ENCODE measurements at places on chromosomes 13 and 19.

DNA sequence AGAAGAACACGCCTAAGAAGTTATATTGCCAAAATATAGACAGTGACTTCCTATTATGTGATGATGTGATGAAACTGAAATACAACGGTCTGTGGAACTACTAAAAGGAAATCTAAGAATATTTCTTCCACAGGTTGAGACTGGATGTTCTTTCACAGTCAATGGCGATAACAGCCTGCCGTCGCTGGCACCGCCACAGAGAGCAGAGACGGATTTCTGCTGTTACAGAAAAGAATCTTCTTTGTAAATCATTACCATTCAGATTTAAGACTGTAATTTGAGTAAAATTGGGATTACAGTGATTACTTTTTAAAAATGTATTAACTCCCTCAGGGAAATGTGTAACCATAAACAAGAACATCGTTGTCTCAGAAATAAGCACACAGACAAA, 100.8 kb downstream of the TUBGCP3 start:
- no peak for DNase-seq

GRCh38 chr19:30871979-30872378, 477.3 kb downstream of the TSHZ3 start:
- peak; percentile 3 for DNase-seq

DNA sequence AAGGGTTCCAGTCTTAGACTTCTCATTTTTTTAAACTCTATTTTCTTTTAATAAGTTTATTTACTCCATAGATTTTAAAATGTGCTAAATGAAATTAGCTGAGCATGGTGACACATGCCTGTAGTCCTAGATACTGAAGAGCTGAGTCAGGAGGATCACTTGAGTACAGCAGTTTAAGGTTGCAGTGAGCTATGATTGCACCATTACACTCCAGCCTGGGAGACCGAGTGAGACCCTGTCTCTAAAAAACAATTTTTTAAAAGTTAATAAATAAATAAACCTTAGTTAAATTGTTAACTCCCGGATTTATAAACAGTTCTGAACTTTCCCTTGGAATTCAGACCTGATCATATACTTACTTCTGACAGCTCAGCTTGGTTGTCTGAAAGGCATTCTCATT, 32.5 kb downstream of the PCDH20 start:
- no peak for DNase-seq

- DNase-seq, result no peak
Measured at GRCh38 chr13:76730220-76730619, 156.0 kb downstream of the KCTD12 start.

DNA sequence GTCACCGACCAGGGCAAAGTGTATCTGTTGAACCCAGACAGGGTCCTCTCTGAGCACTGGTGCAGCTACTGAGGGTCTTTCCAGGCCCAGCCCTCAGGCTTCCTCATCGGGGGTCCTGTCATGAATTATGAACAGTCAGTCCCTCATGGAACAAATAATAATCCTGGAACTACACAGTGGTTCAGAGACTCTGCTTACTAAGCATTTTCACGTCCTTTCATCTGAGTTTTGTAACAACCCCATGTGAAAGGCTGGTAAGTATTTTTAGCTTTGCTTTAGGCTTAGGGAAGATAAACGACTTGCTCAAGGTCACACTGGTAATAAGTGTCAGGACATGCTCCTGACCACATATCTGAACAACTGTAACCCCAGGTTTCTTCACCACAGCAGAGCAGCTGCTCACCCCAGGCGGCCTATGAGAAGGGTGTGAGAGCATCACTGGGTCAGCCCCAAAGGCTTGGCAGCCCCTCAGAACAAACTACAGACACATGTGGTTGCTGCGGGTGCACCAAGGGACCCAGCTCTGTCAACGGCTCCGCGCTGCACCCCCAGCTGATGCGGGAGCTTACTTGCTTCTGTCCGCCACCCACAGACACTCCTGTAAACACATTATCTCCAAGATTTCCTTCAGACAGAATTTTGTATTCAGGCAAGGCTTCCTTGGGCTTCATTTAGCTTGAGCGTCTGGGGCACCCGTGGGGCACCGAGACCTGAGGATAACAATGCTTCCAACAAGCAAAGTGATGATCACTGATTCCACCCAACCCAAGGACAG, 19.4 kb upstream of the GSX1 start:
- no peak for DNase-seq

GRCh38 chr19:46975011-46975924, 44.4 kb upstream of the NPAS1 start:
- no peak for DNase-seq

DNA sequence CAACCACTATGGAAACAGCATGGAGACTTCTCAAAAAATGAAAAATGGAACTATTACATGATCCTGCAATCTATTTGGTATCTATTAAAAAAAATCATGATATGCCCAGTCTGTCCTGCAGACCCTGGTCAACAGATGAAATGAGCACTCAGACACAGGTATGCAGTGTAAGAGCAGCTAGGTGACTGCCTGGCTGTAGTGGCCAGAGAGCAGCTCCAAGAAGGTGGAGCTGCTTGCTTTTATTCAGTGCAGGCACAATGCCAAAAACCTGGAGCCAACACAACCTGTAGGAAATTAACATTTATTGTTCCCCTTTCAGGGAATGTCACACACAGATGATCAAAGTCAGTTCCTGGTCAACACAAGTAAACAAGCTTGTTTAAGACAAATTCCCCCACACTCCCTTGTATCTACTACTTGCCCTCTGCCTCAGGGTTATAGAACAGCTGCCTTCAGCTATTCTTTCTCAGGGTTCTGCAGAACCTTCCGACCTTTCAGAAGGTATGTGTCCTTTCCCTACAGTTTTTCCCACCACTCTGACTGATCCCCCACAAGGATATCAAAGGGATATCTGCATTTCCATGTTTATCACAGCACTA, 933.7 kb upstream of the SLITRK5 start:
- no peak for DNase-seq

GRCh38 chr13:34942732-34943435, 814 bp downstream of the NBEA start:
- DNase-seq, result peak; percentile 58

- DNase-seq, result no peak
Measured at GRCh38 chr19:16373532-16373931, 48.9 kb downstream of the KLF2 start.
